ENCODE measurements at places on chromosomes 11 and 22. TPM values are rescaled to one million over a fixed set of nuclear protein-coding genes. Genes with fewer than 3 reads are reported as not detected.

DNA sequence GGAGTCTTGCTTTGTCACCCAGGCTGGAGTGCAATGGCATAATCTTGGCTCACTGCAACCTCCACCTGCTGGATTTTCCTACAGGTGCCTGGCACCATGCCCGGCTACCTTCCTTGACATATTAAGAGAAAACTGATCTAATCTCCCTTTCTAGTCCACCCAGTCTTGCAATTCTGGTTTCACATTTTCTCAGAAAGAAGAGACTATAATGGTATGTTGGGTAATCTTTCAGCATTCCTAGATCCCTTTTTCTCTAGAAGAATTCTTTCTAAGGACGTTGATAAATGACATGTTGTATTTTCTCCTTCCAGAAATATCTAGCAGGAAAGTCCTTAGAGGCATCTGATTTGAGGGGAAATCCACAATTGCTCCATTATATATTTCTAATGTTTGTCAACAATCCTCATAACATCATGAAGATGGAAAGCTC is 10.4 kb upstream of the HSPA8 start:
- no peak for DNase-seq

Gene C11orf86
- not detected for total RNA-seq

GRCh38 chr22:50232481-50233151 is 12.2 kb downstream of the TUBGCP6 start:
- DNase-seq: no peak

DNA sequence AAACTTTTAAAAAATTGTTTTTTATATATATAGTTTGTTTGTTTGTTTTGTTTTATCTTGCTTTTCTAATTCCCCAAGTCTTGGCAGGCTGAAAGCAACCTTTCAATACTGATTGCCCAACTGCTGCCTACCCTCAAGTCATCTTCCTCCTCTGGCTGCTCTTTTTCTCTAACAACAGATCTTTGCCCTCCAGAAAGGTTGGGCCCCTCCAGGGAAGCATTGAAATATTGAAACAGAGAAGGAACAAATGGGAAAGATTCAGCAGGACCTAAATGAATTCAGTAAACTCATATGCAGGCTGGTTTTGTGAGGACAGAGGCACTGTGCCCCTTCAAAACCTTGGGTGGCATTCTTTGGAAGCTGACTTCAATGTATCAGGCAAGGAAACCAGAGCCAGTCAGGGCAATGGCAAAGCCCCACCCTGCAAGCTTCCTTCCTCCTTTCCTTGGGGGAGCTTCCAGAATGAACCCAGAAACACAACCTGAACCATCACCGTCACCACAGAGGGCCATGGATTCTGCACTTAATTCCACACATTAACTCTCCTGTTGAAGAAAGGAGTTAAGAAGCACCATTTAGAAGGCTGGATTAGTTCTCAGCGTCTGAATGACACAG is 815 bp upstream of the MS4A6A start:
- DNase-seq: no peak

Gene GNB1L
- total RNA-seq: 11.5 TPM

Gene SYT12
- 0.58 TPM for total RNA-seq

Measured in epithelial cell of proximal tubule (primary cell).